Left ventricle myocardium superior (tissue), 1 donor: ENCODE measurements at places on chromosomes 6 and 20.

DNA sequence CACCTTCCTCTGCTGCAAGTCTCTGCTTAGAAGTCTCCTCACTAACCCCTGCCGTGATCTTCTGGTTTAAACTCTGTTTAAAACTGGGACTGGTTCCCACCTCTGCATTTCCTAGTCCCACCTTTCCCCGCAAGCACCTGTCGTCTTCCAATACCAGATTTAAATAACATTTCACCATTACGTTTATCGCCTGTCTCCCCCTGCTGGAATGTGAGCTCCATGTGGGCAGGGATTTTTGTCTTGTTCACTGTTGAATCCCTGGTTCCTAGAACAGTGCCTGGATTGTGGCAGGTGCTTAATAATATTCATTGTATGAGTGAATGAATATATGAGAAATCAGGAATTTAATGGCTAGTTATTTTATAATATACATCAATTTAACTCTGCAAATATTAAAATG, 2.7 kb downstream of the GUCA1A start:
- DNase-seq = no peak

DNA sequence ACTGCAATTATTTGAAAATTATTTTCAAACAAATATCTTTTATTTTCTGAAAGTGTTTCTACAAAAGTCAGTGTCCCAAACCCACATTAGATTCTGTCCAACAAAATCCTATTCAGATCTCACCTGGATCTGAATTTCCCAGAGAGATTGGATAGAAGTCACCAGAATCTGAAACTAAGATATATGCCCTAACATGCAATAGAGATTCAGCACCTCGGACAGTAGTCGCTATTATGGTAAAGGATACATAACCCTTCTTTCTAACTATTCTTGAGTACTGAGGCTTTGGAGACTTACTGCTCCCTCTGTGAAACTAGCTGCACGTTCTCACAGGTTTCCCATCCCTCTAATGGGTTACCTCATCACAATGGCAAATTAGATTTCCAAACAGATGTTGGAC, 151.4 kb downstream of the ID4 start:
- no peak for DNase-seq

DNA sequence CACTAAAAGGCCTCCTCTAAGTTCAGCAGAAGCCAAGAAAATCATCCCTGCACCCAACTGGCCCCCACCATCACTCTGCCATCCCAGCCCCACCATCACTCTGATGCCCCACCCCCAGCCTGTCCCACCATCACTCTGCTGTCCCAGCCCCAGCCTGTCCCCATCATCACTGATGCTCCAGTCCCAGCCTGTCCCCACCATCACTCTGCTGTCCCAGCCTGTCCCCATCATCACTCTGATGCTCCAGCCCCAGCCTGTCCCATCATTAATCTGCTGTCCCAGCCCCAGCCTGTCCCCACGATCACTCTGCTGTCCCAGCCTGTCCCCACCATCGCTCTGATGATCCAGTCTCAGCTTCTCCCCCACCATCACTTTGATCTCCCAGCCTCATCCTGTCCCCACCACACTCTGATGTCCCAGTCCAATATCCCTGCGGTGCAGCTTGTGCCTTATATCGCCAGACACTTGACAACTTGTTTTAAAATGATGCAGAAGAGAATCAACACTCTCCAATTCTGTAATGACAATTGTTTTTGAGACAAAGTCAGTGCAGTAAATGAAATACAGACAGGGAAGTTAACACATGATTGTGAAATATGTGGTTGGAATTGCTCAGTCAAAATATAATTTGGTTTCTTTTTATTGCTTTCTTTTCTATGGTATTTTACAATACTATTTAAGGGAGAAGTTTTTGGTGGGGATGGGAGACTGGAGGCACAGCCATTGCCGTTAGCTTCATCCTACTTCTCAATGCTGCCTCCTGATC, 100.8 kb downstream of the TNFAIP3 start:
- DNase-seq = no peak

DNA sequence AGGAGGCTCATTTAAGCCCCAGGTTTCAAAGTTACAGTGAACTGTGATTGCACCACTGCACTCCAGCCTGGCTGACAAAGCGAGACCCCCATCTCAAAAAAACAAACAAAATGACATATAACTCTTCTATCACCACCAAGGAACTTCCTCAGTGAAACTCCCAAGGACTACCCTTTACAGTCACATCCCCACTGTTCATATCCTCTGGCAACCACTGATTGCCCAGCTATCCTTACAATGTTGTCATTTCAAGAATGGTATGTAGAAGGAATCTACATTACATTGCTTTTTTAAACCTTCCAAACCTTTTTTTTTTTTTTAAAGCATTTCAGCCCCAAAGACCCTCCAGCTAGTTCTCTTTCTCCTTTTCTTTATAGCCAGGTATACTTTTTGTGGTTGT, 123.1 kb upstream of the CARMIL1 start:
- DNase-seq = no peak

GRCh38 chr6:167733740-167734661, 92.7 kb upstream of the AFDN start:
- no peak for DNase-seq

GRCh38 chr20:5808901-5809300, 58.7 kb downstream of the SHLD1 start:
- DNase-seq = no peak

- no peak for DNase-seq
These were observed 323.6 kb downstream of the UBE3D start for GRCh38 chr6:82741996-82742385.

DNA sequence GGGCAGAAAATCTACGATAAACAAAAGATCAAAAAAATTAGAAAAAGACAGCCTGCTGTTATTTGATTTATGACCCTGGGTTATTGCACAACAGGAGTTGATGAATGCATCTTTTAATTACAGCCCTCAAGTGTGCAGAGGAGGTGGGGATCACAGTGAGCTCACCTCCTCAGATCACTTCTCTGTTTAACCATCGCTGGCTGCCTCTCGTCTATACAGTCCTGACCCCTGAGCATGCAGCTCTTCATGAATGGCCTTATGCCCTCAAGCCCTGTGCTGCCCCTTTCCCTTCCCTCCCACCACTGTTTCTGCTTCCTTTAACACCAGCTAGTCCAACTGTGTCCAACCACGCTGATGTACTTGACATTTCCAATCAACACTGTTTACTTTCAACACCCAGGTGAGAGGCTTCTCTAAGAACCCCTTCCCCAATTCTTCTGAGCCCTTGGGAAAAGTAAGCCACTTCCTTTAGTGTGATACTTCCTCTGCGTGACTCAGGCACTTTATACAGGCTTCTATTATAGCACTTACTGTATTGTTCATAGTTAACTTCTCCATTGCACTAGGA, 60.6 kb upstream of the RIPOR2 start:
- no peak for DNase-seq

DNA sequence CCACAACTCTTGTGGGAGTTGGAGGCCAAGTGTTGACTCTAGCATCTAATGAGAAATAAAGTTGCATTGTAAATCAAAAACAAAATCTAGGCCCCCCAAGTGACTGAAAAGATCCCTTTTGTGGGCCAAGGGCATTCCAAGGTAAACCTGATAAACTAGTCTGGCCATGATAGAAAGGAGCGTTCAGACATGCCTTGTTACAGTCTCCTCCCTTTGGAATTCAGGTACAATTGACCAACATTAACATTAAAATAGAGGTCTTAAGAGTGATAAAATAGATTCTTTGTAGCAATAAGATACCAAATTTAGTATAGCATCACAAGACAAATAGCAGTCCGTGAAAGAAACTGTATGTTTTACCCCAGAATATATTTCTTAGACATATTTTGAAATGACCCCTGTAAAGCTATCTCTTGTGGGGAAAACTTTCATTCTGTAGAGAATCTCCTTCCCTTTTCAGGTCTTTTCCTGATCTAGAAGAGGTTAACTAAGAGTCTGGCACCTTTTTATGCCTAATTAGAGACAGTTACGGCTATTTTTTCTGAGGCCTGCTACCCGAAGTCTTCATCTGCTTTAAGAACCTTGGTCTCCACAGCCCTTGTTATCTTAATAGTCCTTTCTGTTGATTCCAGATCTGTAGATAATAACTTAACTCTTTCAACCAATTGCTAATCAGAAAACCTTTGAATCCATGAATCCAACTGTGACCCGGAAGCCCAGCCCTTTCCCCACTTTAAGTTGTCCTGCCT, 495.4 kb upstream of the MMS22L start:
- no peak for DNase-seq

DNA sequence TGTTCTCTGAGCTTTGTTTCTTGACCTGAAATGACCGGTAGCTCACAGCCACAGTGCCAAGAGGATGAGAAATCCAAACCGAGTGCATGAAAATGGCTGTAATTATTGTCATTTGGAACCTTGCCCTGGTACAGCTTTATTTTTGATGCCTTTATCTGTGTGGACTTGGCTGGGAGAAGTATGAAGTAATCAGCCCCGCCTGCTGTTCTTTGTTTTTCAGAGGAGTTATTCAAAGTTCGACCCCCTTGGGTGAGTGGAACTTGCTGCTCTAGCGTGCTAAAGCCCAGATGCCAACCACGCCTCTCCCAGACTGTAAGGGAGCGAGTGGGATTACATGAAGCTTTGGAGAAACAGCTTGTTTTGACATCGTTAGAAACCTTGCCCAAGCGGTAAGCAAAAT, 48.3 kb downstream of the ECT2L start:
- peak; percentile 77 for DNase-seq

DNA sequence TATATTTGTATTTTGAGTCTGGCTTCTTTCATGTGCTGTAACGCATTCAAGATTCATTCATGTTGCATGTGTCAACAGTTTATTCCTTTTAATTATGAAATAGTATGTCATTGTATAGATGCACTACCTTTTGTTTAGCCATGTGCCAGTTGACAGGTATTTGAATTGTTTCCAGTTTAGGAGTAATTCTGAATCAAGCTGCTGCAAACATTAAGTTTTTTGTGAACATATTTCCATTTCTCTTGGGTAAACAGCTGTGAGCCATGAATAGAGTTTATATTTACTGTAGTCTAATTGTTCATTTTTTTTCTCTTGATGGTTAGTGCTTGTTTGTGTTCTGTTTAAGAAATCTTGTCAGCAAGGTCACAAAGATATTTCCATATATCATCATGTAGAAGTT, 142.4 kb upstream of the RIPOR2 start:
- DNase-seq = no peak

GRCh38 chr20:46739431-46740213, 30.2 kb downstream of the SLC2A10 start:
- DNase-seq = no peak

DNA sequence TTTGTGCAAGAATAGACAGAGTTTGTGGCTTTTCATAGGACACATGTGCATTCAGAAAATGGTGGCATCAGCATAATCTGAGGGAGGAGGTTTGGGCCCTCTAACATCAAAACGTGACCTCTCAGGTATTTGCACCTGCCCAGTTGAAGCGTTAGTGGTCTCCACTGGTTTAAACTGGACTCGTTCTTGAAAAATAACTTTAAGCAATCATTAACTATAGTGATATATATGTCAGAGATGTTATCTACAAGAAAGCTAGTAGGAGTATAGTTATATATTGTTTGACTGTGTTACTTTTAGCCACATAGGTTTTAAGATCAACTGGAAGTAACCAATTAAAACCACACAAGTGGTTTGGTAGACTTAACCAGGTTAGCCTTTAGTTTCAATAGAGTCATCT, 607.4 kb downstream of the MAFB start:
- DNase-seq = no peak

GRCh38 chr6:167056370-167056769, 57.2 kb downstream of the CEP43 start:
- DNase-seq = no peak

DNA sequence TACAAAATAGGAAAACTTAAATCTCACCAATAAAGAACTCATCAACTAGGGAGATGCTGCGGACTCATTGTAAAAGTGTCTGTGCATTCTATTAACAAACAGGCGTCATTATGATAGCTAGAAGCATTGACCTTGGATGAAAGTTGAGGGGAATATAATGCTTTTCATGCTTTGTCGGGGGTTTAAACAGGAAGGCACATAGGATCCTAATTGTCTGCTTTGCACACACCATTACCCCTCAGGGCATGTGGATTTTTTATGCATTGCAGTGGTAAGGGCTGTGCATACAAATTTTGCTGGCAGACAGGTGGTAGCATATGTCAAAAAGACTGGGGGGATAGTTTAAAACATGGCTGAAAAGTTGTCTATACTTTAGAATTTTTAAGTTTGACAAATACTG, 447.9 kb upstream of the PLCB4 start:
- DNase-seq = no peak

- no peak for DNase-seq
These were observed 141.1 kb upstream of the SLC24A3 start for GRCh38 chr20:19071446-19071725.

GRCh38 chr20:44436393-44436792, 39.3 kb upstream of the TTPAL start:
- no peak for DNase-seq

GRCh38 chr20:50308166-50308512, 117.5 kb downstream of the CEBPB start:
- no peak for DNase-seq

DNA sequence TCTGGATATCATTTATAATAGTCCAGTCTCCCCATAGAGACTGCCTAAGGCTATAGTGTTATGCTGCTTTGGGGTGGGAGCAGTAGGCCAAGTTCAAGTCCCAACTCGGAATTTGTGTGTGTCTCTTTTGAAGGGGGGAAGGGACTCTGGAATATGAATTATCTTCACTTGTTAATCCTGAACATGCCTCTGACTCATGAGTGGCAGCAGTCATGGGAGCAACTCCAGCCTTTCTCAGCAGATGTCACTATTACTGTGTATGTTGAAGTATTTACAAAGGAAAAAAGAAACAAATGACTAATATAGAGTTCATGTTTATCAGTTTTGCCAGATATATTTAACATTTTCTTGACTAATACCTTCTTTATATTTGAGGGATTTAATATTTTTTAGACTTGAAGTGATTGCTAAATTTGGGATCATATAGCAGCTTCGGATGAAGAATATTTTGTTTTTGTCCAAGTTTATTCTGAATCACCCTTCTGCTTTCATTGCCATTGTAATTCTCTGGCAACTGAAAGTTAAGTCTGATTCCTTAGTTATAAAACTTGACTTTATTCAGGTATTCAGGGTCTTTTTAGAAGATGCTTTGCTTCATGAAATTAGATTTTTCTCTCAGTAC, 23.4 kb downstream of the FAM217A start:
- DNase-seq = no peak

- DNase-seq = peak; percentile 85
These were observed 5.1 kb upstream of the TCEA2 start for GRCh38 chr20:64057628-64058498.

DNA sequence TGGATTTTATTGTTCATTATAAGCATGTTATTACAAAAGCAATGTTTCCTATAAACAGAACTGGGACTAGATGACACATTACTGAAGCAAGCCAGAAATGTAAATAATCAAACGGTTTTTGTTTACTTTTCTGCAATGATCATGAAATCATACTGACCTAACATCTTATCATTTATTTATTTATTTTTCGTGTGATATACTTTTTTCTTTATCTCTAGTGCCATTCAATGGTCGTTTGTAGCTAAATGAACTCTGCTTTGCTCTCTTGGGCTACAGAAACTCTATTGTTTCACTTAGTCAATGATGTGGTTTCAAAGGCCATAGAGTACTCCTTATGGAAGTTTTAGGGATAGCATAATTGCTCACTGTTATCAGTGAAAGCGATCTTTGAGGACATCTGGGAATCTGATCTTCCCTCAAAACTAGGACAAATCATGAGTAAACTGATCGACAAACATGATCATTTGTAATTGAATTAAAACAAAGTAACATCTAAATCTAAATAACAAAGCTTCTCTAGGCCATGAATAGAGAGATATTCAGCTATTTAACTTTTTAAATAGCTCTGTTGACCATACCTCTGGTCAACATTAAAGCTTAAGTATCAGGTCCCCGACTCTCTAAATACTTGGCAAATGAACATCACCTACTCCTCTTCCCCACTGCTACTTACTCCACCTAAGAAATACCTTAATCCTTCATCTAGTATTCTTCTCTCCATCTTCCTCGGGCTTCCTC, 933.4 kb downstream of the TFAP2A start:
- no peak for DNase-seq
